ENCODE measurements at places on chromosomes 7 and 10.

DNA sequence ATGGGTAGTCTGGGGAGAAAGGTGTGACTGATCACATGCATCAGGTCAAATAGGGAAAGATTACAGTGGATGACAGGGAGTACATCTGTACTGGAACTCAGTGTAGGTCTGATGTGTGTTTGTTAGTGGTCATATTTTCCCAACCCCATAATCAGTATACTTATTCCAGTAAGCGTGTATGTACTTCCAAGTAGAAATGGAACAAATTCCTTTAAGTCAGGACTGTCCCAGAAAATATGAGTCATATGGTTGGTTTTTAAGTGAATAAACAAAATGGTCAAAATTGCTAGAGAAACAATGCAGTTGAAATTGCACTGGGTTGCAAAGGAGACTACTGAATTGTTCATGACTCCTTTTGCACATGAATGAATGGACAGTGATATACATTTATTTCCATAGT is 118.8 kb upstream of the MYO3A start:
- DNase-seq, result no peak

DNA sequence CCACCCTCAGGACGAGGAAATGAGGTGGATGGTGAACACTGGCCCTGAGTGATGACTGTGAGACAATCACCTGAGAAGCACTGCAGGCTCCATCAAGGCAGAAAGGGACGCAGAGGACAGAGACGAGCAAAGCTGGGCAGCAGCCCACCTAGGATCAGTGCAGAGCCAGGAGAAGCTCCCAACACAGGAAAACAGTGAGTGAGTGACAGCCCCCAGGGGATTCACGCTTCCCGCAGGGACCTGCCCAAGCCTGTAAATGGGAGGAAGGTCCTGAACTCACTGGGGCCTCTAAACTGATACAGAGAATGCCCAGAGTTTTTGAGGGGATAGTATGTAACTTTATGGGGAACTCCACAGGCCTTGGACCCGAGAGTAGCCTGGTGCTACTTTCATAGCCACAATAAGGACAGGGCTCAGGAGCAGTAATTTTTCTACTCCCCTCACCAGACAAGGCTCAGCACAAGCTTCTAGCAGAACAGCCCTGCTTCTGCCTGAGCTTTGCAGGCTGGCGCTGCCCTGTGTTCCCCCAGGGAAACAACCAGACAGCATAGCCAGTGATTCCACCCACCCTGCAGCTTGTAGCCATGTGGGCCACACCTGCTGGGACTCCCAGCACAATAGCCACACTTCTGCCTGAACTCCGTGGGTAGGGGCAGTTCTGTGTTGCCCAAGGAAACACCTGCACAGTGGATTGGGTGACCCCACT is 708.4 kb downstream of the POM121L12 start:
- no peak for DNase-seq

DNA sequence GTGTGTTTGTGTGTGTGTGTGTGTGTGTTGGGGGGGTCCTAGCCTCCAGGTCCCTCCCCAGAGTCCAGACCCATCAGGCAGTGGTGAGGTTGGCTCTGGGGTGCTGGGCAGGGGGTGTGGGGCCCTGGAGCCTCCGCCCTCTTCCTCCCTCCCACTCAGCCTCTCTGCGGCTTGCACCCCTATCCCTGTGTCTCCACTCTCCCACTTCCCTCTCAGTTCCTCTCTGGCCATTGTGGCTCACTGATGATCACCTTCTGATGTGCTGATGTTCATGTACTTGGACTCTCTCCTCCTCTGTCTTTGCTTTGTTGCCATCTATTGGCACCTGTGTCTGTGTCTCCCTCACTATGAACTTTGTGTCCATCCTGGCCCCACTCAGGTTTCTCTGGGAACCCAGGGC is 298.7 kb downstream of the ZEB1 start:
- DNase-seq, result no peak

GRCh38 chr10:73244866-73245477 is 2.1 kb downstream of the DNAJC9 start:
- DNase-seq, result no peak

GRCh38 chr7:64045301-64046040 is at the start of gene ZNF727:
Gene ZNF727, plus strand, starts transcription at chr7:64045434. Its CDS starts 188 bp downstream, at chr7:64045622.
- no peak for DNase-seq
